GM04503 (cell line): ENCODE measurements at places on chromosomes 2 and 18.

DNA sequence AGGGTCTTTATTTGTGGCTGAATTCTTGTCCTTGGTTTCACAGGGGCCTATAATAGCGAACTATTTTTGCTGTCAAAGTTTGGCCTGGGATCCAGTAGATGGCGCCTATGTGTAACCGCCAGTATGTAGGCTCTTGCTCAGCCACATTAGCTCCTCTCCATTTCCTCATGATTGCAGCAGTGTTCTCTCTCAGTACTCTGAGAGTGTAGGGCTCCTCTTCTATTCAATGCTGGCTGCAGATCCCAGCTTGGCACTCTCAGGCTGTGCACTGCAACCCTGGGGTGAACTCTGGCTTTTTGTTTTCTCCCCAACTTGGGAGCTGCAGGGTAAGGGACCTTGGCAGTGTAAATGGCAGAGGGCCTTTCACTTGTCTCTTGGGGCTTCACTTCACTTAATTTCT is 344.6 kb upstream of the CHAC2 start:
- no peak for DNase-seq

- no peak for DNase-seq
These were observed 971.0 kb upstream of the GYPC start for GRCh38 chr2:125684932-125685331.

- no peak for DNase-seq
These were observed 112.3 kb upstream of the SETBP1 start for GRCh38 chr18:44568342-44568741.

GRCh38 chr2:169464882-169465281 is 14.4 kb upstream of the BBS5 start:
- no peak for DNase-seq

DNA sequence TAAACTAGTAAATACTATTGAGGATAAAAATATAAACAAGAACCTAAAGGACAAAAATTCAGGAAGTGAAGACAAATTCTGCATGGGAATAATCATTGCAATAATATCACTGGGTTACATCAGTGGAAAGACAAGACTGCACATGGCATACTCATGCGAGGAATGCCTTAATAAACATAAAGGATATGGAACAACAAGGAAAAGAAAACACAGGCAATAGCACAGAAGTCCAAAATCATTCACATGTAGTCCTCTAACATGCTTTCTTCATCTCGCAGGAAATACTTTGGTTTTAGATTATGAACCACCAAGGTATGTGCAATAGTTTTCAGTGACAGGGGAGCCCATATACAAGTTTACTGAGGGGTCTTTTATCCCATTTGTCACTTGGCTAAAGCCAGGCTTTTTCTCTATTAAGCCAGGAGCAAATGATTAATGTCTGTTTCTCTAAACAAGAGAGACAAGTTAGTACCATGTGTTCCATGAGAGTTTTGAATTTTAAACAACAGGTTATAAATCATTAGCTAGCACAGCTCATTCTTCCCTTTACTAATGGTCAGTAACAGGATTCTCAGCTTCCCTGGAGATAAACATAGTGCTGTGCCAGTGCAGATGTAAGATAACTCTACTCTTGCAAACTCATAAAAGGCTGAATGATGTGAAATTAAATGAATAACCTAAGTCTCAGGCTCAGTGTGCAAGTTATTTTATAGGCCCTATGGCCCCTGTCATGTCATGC is 353.6 kb upstream of the FSIP2 start:
- no peak for DNase-seq

DNA sequence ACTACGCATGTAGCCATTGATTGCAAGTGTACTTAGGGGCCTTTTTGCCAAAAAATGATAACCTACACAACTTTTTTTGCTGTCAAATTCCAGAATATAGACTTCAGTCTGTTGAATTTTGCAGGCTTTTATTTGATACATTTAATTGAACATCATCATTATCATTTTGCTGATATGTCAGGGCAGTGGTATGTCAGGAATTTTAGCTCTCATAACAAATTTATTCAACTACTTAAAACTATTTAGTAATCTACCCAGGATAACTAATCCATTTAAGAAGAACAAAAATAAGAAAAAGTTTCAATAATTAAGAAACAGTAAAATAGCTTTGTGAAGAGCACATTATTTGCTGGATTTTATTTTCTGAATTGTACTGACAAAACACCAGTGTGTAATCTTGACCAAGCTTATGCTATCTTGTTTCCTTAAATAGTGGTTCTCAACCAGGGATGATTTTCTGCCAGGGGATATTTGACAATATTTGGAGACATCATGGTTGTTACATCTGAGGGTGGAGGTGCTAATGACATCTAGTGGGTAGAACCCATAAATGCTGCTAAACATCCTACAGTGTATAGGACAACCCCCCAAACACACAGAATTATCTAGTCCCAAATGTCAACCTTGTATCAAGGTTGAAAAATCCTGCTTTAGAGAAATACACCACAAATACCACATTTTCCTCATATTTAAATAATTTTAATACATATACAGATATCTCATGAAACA is 12.1 kb upstream of the TTN start:
- DNase-seq, result no peak

- DNase-seq, result no peak
These were observed 25.3 kb upstream of the SETBP1 start for GRCh38 chr18:44655435-44655834.

GRCh38 chr2:170361090-170361936 is 183.4 kb downstream of the MYO3B start:
- no peak for DNase-seq

GRCh38 chr2:140863713-140864112 is 1267.1 kb downstream of the LRP1B start:
- peak; percentile 11 for DNase-seq

- no peak for DNase-seq
These were observed 102.9 kb downstream of the CCDC141 start for GRCh38 chr2:178947006-178947405.

GRCh38 chr18:45621061-45621511 is 5.8 kb downstream of the SLC14A2 start:
- DNase-seq, result no peak

GRCh38 chr2:118292991-118293390 is 204.7 kb downstream of the INSIG2 start:
- peak; percentile 51 for DNase-seq

DNA sequence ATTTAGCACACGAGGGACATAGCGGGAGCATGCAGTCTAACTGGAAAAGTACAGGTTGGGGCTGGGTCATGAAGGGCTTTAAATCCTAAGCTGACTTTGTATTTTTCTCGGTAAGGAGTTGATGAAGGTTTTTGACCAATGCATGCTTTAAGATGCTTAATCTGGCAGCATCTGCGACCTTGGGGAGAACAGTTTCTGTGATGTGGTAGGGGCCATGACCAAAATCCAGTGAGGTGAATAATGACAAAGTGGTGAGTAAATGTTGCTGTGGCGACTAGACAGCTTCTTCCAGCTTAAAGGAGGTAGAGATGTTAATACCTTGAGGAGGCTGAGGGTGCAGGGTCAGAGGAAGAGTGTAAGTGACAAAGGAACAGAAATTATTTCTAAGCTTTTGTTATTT is 174.6 kb upstream of the ALPP start:
- DNase-seq, result no peak

- DNase-seq, result no peak
These were observed 87.0 kb upstream of the REV1 start for GRCh38 chr2:99576775-99577174.
